C1 segment of cervical spinal cord (tissue), 14 donors: ENCODE measurements at places on chromosomes 5 and 9.

DNA sequence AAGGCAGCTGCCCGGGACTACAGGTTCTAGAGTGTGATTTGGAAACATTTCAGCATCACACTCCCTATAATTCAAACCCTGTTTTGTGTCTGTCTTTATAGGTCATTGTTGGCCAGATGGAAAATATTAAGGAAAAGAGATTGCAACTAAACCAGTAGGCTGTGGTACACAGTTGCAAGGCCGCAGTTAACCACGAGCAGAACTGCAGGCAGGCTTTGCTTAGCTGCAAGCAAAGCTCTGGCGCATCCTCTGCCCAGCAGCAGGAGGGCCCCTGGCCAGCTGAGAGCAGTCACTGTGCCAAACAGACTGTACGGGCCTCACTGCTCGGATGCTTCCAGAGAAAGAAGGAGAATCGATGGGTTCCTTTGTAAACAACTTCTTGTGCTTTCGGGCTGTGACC is 204.5 kb downstream of the DENND1A start:
- DNase-seq: peak; percentile 55

- DNase-seq: no peak
Observed at GRCh38 chr5:40831346-40832210, 3.4 kb downstream of the RPL37 start.

GRCh38 chr9:91395106-91395552 is 28.5 kb downstream of the NFIL3 start:
- no peak for DNase-seq

GRCh38 chr5:38686658-38687057 is 130.2 kb upstream of the LIFR start:
- no peak for DNase-seq

- DNase-seq: no peak
Observed at GRCh38 chr9:11323457-11323856, 710.7 kb upstream of the PTPRD start.

DNA sequence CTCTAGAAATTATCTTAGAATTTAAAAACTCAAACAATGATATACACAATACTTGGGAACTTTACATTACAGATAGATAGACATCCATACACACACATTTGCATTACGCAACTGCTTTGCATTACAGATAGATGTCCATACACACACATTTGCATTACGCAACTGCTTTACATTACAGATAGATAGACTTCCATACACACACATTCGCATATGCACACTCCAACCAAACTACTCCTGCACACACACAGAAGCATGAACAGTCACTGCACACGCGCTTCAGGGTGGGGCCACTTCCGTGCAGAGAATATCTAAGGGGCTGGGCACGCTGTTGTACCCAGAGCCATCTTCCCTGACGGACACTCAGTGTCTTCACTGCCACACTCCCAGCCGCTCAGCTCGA is 7.9 kb upstream of the ADAMTS16 start:
- no peak for DNase-seq

DNA sequence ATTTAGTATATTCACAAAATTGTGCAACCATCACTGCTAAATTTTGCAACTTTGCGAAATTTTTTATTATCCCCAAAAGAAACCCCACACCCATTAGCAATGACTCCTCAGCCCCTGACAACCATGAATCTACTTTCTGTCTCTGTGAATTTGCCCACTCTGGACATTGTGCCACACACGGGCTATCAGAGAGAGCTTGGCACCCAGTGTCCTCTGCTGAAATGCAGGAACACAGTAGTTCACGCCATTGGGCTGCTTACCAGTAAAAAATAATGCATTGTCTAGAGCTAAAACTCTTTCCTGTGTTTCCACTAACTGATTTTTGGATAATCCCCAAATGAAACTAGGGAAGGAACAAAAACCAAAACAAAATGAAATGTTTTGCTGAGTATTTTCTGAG is 60.0 kb downstream of the HRH2 start:
- DNase-seq: no peak

GRCh38 chr9:34570809-34571480 is 18.6 kb downstream of the CNTFR start:
- DNase-seq: no peak

DNA sequence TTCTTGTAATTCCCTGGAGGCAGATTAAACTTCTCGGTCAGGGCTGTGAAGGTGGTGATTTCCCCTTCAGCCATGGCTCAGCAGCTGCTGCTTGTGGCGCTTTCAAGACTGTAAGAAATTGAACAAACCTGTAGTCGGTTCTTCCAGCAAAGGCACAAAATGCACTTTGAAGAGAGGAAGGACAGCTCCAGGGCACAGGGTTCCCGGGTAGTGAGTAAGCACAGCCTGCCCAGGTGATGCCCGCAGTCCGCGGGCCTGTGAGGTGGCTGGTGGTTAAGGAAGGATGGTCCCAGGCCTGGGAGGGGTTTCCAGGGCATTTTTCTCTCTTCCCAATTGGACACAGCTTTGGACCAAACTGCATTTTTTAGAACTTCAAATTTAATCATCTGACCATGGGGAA is 71.8 kb downstream of the FGF1 start:
- DNase-seq: no peak

DNA sequence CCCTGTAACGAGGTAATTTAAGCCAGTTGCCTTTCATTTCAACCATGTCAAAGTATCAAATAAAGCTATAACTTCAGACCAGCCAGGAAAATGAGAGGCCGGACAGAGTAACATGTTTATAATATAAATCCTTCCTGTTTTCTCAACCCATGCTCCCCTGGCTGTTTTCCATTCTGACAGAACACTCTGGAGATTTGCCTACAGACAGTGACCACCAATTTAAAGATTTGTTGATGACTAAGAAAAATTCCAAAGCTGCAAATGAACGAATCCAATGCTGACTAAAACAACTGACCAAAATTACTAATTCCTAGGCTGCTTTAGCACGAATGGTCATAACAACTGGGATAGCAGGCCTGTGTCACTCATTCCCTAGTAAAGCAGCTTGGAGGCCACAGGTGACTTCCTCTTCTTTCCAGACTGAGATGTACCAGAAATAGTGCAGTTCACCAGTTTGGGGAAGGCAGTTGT is 141.4 kb downstream of the AOPEP start:
- no peak for DNase-seq

GRCh38 chr9:113854310-113854709 is 21.8 kb upstream of the ZNF618 start:
- DNase-seq: no peak

DNA sequence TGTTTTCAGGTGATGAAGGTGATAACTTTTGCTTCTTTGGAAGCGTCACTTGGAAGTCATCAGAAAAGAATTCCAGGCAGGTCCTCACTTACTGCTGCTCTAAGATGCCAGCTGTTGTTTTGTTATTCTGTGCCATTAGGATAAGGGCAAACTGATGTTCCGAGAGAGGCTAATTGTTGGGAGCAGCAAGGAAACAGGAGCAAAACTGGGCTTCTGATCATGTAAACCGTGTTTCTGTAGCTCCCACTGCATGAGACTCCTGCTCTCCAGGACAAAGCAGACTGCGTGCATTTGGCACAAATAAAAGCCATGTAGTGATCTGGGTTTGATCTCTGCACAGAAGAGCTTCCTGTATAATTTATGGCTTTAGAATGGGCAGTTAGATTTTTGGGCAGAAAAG is 248.2 kb downstream of the MAN2A1 start:
- DNase-seq: no peak

GRCh38 chr5:5288201-5288600 is 134.3 kb upstream of the ICE1 start:
- no peak for DNase-seq

- peak; percentile 50 for DNase-seq
Observed at GRCh38 chr9:114738581-114739316, 56.8 kb upstream of the TEX48 start.

GRCh38 chr5:174383210-174384167 is 338.0 kb downstream of the NSG2 start:
- DNase-seq: no peak

GRCh38 chr9:12774861-12775678 is at the start of gene LURAP1L:
Gene LURAP1L (plus strand): TSS chr9:12775020. CDS start chr9:12775716, 696 bp downstream.
- DNase-seq: peak; percentile 13

DNA sequence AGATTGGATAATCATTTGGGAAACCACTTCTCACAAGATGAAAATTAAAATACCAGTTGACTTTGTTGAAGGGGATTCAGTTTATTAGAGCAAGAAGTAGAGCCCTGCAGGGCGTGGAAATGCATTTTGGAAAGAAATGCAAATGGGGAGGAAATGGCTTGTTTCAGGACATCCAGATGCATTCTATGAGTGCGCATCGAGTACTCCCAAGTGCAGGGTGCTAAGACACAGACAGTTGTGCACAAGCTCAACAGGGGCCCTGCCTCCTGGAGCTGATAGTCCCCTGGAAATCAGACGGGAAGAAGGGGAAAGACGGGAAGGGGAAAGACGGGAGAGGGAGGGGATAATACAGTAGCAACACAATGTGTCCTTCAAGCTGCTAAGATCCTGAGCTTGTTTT is 64.0 kb downstream of the NSUN2 start:
- no peak for DNase-seq

DNA sequence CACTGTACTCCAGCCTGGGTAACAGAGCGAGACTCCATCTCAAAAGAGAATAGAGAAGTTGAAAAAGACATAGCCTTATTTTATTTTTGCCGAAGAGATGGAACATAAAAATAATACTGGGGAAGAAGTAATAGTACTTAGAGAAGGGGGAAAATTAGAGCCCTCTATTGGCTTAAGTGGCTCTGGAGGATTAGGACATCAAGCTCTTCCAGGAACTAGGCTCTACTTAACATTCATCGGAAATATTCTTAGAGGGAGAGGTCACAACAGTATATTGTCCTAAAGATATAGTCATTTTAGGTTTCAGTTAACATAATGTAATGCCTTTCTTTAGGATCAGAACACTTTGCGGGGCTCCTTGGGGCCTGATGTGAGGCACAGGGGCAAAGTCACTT is 86.0 kb upstream of the PLPP1 start:
- no peak for DNase-seq

- DNase-seq: no peak
Observed at GRCh38 chr9:106074006-106074405, 379.7 kb downstream of the TMEM38B start.

DNA sequence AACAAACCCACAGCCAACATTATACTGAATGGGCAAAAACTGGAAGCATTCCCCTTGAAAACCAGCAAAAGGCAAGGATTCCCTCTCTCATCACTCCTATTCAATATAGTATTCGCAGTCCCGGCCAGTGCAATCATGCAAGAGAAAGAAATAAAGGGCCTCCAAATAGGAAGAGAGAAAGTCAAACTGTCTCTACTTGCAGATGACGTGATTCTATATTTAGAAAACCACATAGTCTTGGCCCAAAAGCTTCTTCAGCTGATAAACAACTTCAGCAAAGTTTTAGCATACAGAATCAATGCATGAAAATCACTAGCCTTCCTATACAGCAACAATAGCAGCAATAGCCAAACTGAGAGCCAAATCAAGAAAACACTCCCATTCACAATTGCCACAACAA is 333.7 kb upstream of the EDIL3 start:
- DNase-seq: no peak

- DNase-seq: no peak
Observed at GRCh38 chr5:135029477-135030122, 4.4 kb downstream of the PITX1 start.

DNA sequence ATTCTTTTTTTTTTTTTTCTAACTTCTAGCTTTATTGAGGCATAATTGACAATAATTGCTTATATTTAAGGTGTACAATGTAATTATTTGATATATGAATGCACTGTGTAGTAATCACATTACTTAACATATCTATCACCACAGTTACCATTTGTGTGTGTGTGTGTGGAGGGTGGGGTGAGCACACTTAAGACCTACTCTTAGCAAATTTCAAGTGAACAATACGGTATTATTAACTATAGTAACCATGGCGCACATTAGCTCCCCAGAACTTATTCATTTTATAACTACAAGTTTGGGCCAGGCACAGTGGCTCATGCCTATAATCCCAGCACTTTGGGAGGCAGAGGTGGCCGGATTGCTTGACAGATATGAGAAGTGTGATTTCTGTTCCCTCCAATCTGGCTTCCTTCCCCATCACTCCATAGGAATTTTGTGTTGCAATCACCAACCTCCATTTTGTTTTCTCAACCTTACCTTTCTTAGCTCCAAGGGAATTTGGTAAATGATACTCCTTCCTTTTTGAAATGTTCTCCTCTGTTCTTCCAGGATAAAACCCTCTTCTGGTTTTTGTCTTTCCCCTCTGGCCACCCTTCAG is 14.9 kb downstream of the TXN start:
- DNase-seq: no peak

- no peak for DNase-seq
Observed at GRCh38 chr5:75017971-75018370, 34.4 kb downstream of the GCNT4 start.

DNA sequence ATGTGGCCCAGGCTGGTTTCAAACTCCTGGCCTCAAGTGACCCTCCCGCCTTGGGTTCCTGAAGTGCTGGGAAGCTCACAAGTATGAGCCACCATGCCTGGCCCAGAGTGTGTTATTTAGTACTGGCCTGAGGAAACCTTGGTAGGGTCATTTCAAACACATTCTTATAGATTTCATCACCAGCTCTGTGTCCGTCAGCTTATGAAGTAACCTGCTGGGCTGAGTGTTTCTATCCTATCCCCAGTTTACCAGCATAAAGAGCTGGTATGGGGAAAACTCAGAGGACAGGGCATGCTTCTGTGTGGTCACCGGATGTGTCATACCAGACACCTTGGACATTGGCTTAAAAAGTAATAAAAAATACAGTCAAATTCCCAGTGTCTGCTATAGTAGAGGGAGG is 45.3 kb downstream of the PTPN3 start:
- DNase-seq: no peak

DNA sequence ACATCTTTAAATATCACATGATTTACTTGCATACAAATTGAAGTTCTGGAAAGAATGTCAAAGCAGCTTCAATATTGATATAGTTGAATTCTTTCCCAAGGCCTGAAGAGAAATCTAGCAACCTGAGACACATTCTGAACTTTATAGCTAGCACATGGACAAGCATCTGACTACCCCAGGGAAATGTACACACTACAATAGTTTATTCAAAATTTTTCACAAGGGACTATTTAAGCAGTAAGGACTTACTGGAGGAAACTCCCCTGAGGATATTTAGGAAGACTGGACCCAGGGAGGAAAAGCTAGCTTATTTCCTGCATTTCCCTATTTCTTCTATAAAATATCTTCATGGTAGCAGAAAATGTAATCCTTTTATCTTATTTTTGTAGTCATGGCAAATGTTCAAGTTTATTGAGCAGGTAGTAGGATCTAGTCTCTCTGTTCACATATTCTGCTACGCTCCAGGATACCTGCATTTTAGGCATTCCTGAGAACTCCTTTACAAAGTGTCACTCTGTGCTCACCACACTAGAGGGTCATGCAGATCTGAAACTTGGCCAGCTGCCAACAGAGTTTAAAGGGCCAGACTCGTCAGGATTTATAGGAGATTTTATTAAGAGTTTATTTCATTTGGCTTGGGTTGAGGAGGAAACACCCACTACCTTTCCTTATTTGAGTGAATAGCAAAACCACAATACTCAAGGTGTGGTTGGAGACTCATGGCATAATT is 348.4 kb upstream of the FTMT start:
- DNase-seq: no peak
